Stimulated activated CD4-positive, alpha-beta T cell treated with anti-CD3 and anti-CD28 coated beads, Interleukin-12 subunit alpha, Interleukin-12 subunit beta, amount 100 ng/mL, for 4 hours (primary cell): ENCODE measurements at places on chromosomes 13 and 19.

- no peak for DNase-seq
Measured at GRCh38 chr19:58088521-58089052, 9.4 kb downstream of the ZSCAN18 start.

DNA sequence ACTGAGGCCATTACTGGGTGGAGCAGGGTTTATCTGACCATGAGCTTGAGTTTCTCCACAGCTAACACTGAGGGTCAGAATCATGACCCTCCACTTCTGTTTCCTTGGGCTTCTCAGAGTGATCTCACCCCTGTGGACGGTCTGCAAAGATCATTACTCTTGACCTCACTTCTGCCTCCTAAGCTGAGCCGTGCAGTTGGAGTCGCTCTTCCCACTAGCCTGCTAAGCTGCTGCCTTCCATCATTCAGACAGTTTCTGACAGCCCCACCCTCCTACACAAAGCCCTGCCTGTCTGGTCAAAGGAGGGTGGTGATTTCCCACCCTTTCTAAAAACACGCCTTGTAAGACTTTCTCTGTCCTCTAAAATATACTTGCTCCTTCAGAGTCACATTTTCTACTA, 9.3 kb upstream of the FRY start:
- no peak for DNase-seq

DNA sequence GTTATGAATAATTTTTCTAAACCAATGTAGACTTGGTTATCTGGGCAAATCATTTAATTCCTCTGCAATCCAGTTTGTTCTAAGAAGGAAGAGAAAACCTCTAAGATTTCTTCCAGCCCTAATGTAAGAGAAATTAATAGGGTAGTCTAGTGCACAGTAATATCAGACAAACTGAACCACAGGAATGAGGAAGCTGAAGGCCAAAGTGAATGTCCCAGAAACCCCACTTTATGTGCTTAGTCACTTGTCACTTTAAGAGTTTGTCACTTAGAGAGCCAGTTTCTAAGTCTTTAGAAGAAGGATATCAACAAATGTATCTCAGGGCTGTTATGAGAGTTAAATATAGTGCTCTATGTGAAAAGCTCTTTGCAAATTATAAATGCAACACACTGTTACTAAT, 750.6 kb downstream of the DIAPH3 start:
- no peak for DNase-seq

DNA sequence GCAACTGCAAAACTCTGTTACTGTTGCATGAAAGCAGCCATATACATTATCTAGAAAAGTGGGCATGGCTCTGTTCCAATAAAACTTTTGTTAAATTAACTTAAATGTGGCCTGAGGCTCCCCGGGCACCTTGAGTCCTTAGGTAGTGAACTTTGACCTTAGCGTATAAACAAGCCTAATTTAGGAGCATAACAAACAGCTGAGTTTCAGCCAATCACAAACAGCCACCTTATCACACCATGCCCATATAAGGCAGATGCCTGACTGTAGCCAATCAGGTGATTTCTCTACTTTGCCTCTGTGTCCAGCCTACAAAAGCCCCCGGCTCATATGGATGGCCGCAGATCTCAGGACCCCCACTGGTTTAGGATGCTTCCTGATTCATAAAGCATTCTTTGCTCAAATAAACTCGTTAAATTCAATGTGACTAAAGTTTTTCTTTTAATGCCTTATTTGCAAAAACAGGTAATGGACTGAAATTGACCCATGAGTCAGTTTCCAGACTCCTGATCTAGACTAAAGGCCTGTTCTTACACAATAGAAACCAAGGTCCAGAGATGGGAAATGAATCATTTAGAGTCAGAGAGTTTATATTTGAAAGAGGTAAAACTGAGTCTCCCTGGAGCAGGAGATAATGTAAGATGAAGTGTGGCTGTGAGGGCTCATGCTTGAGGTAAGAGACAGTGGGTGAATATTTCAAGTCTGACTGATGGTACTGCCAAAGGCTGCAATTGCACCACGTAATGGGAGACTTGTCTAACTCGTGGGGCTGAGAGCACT, 130.2 kb downstream of the FGF9 start:
- DNase-seq: no peak

- no peak for DNase-seq
Measured at GRCh38 chr13:89279374-89279773, 1608.2 kb downstream of the SLITRK5 start.
